ENCODE measurements at places on chromosomes 5 and 9. TPM values are rescaled to one million over a fixed set of nuclear protein-coding genes. Genes with fewer than 3 reads are reported as not detected.

KIF24 gene
- total RNA-seq: 0.43 TPM

ZDHHC11B gene
- total RNA-seq: 4.0 TPM

DDX46 gene
- total RNA-seq: 13.4 TPM

PCDHB13 gene
- 5.0 TPM for total RNA-seq

PCDHGA5 gene
- 4.0 TPM for total RNA-seq

PCDHB2 gene
- total RNA-seq: 2.2 TPM

DNA sequence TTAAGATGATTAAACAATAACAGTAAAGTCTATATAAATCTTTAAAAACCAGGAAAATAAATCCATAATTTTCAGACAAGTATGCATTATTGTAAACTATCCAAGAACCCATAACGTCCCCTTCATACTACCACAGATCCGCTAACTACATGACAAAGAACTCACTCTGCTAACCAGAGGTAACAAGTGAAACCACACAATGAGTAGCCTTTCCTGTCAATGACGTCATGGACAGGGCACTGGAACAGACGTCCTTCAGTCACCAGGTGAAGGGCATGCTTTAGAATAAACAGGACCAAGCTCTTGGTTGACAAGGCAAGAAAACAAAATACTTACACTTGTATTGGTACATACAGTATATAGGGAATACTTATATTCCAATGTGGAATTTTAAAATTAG, 45.2 kb downstream of the RNF130 start:
- no peak for DNase-seq
- H3K4me1 ChIP-seq: peaks cover 20% of the 10 kb centered on the region
- no peak overlapping the region for H3K4me3 ChIP-seq
- no peaks in the 10 kb centered on the region for H3K27me3 ChIP-seq
- no peak overlapping the region for H3K27ac ChIP-seq
- no peaks in the 10 kb centered on the region for H3K36me3 ChIP-seq

DNA sequence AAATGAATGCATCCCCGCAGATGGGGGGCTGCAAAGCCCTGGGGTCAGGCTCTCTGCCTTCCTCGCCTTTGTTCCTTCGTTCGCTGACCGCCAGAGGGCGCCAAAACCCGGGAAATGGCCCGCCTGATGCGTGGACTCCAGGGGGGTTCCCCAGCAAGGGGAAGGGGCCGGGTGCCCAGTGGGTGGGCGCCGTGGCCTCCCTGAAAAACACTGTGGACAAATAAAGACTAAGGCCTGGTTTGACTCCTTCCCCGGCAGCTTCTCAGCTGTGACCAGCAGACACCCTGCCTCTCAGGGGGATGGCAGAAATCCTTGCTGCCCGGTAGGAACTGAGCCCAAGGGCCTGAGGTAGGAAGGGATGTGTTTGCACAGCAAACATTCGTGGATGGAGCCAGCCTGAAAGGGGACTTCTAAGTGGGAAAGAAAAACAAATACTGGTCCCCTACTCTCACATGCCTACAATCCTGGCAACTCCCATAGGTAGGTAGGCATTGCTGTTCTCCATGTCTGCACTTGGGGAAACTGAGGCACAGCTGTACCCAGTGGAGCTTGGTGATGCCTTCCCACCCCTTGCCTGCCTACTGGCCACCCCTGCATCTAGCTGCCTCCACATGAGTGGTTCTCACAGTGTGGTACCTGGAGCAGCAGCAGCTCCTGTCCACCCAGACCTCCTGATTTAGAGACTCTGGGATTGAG, 57.7 kb downstream of the DUSP1 start:
- no peaks in the 10 kb centered on the region for H3K27me3 ChIP-seq
- no peaks in the 10 kb centered on the region for H3K36me3 ChIP-seq
- no peak overlapping the region for H3K27ac ChIP-seq
- H3K4me1 ChIP-seq: peaks cover 47% of the 10 kb centered on the region
- no peak for DNase-seq

- H3K4me1 ChIP-seq: no peaks in the 10 kb centered on the region
- H3K4me3 ChIP-seq: no peak overlapping the region
- peaks cover 58% of the 10 kb centered on the region for H3K36me3 ChIP-seq
- no peaks in the 10 kb centered on the region for H3K27me3 ChIP-seq
These were observed 83.4 kb downstream of the CPLANE1 start for GRCh38 chr5:37165761-37166160.

DNA sequence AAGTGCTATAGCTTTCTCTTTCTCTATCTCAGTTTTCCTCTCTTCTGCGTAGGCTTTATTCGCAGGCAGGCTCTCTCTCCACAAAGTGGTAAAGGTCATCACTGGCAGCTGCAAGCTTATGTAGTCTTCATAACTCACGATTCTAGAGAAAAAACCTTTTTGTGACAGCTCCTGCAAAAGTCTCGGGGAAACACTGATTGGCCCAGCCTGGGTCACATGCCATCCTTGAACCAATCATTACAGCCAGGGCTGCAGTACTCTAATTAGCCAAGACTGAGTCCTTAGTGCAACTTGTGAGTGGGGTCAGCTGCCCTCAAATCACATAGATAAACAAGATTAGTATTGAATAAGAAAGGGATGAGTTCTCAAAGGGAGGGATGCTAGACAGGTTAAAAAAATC, 18.3 kb upstream of the FRMPD1 start:
- no peaks in the 10 kb centered on the region for H3K4me1 ChIP-seq
- H3K27ac ChIP-seq: no peak overlapping the region
- no peaks in the 10 kb centered on the region for H3K36me3 ChIP-seq
- no peak for DNase-seq
- no peak overlapping the region for H3K4me3 ChIP-seq

GRCh38 chr9:126164796-126165525, 161.7 kb upstream of the MVB12B start:
- DNase-seq: peak; percentile 38
- no peaks in the 10 kb centered on the region for H3K4me1 ChIP-seq
- no peak overlapping the region for H3K27ac ChIP-seq
- no peaks in the 10 kb centered on the region for H3K36me3 ChIP-seq
- H3K27me3 ChIP-seq: no peaks in the 10 kb centered on the region

GRCh38 chr5:109705596-109705995, 15.9 kb downstream of the MAN2A1 start:
- no peak overlapping the region for H3K4me3 ChIP-seq
- H3K4me1 ChIP-seq: no peaks in the 10 kb centered on the region
- H3K27me3 ChIP-seq: no peaks in the 10 kb centered on the region
- no peaks in the 10 kb centered on the region for H3K36me3 ChIP-seq

DNA sequence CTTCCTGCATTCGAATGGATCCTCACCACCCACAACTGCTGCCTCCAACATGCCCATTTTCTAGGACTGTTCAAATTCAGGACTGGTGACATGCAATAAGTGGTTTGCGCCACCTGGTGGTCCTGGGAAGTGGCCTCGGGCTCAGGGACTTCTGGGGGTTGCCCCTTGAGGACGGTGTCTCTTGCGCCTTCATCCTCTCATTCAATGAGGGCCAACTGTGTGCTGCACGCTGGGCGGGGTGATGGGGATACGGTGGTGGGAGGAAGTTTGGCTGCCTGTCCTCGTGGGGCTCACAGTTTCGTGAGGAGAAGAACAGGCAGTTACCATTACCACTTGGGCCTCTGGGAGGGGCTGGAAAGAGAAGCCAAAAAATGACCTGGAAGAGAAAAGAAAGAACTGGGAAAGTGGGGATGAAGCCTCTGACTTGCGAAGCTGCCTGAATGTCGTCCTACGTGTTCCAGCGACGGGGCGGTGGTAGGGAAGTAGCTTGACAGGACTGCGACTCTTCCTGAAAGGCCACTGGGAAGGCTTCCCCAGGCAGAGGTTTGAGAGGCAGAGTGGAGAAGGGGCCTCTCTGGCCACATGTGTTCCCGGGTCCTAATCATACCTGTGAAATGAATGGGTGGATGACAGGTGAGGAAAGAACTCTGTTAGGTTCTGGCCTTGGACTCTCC, 49.0 kb downstream of the PSD2 start:
- no peak overlapping the region for H3K4me3 ChIP-seq
- peak; percentile 73 for DNase-seq
- no peak overlapping the region for H3K27ac ChIP-seq
- H3K36me3 ChIP-seq: no peaks in the 10 kb centered on the region

- DNase-seq: no peak
- H3K4me3 ChIP-seq: no peak overlapping the region
- H3K27me3 ChIP-seq: no peaks in the 10 kb centered on the region
- peak overlapping the region; percentile 67 for H3K27ac ChIP-seq
- no peaks in the 10 kb centered on the region for H3K36me3 ChIP-seq
These were observed 176.7 kb upstream of the S1PR3 start for GRCh38 chr9:88814577-88814976.

- DNase-seq: no peak
- H3K4me1 ChIP-seq: peaks cover 17% of the 10 kb centered on the region
- peak overlapping the region; percentile 10 for H3K27ac ChIP-seq
These were observed 207.2 kb downstream of the ENC1 start for GRCh38 chr5:74433255-74433895.

DNA sequence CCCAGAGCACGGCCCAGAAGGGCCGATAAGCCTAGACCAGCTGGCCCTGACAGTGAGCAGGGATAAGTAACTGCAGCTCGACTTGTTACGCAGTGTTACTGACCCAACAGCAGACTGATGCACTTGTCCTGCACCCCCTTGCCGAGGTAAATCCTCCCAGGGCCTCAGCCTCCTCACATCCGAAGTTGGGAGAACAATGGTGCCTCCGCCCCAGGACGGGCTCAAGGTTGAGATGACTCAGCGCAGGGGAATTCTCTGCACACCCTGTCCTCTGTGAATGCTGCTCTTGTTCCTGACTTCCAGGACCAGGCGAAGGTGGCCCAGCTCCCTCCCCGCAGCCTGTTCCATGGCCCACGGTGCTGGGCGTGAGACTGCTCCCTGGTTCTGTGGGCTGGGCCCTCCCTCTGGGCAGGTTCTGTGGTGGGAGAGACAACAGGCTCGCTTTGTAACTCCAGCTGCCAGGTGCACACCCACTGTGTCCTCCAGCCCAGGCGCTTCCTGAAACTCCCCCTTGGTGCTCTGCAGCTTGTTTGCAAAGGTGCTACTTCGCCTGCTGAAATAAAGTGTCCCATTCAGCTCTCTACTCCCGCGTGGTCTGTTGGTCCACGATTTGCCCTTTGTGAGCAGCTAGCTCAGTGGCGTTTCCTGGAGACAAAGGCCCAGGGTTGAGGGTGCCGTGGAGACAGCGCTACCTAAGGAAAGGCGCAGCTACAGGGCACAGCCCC, 40.1 kb upstream of the SLC6A19 start:
- no peaks in the 10 kb centered on the region for H3K4me1 ChIP-seq
- no peak overlapping the region for H3K27ac ChIP-seq
- H3K4me3 ChIP-seq: no peak overlapping the region
- DNase-seq: no peak
- H3K27me3 ChIP-seq: peaks cover 2% of the 10 kb centered on the region

DNA sequence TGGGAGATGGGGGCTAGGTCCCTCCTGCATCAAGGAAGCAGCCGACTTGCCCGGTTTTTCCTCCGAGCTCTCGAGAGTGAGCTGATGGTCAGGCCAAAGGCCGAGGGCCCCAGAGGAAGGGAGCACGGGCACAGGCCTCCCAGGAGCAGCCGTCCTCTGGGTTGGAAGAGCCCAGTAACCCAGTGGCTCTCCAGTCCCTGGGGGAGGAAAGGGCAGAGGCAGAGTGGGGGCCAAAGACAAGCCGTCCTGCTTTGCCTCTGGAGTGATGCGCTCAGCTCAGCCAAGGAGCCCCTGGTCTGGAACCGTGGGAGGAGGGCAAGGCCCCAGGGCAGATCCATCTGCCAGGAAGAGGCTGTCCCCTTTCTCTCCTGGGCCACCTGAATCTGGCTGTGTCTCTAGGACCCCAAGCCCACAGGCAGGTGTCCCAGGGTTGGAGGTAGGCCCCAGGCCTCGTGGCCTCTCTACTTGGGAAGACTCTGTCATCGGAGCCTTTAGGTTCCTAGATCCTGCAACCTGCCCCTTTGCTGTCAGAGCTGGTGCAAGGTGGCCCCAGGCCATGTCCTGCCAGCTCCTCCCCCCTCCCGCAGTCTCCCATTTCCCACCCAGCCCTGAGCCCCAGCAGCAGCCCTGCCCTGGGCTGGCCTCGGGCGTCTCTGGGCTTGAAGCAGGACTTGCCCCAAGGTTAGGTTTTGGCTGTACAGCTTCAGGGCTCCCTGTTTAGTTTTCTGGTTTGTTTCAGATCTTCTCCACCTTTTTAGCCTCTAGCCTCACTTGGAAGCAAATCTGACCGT, 224.1 kb downstream of the CACNA1B start:
- H3K36me3 ChIP-seq: no peaks in the 10 kb centered on the region
- H3K4me1 ChIP-seq: no peaks in the 10 kb centered on the region
- no peak overlapping the region for H3K27ac ChIP-seq
- H3K4me3 ChIP-seq: no peak overlapping the region
- no peaks in the 10 kb centered on the region for H3K27me3 ChIP-seq

GRCh38 chr9:107489687-107490605, at the start of gene KLF4:
Gene KLF4 (minus strand): TSS chr9:107489769. CDS start chr9:107489172, 597 bp downstream.
- H3K27me3 ChIP-seq: no peaks in the 10 kb centered on the region
- no peaks in the 10 kb centered on the region for H3K4me1 ChIP-seq
- peak within 1 kb of the TSS; percentile 79 for H3K4me3 ChIP-seq
- H3K36me3 ChIP-seq: peaks cover 34% of the 10 kb centered on the region
- H3K27ac ChIP-seq: peak within 1 kb of the TSS; percentile 96

- H3K4me3 ChIP-seq: no peak overlapping the region
- H3K27ac ChIP-seq: no peak overlapping the region
- H3K4me1 ChIP-seq: no peaks in the 10 kb centered on the region
- H3K36me3 ChIP-seq: no peaks in the 10 kb centered on the region
These were observed 24.5 kb downstream of the CAVIN4 start for GRCh38 chr9:100602342-100602801.
